ENCODE measurements at places on chromosomes 5 and 9. TPM values are rescaled to one million over a fixed set of nuclear protein-coding genes. Genes with fewer than 3 reads are reported as not detected.

DNA sequence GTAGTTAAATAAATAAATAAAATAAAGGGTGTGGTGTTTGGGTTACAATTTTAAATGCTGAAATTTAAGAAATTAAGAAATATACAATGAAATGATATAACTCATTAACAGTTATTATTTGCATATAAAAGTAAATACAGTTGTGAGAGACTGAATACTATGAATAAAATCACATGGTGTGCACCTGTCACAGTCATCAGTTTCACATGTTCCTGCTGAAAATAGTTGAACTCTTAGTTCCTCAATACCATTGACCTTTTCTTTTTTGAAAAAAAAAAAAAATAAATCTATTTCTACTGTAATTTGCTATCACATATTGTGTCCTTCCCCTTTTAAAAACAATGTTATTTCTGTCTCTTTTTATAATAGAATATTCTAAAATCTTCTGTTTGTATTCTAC, 130.9 kb upstream of the CHD1 start:
- DNase-seq, result no peak

DNA sequence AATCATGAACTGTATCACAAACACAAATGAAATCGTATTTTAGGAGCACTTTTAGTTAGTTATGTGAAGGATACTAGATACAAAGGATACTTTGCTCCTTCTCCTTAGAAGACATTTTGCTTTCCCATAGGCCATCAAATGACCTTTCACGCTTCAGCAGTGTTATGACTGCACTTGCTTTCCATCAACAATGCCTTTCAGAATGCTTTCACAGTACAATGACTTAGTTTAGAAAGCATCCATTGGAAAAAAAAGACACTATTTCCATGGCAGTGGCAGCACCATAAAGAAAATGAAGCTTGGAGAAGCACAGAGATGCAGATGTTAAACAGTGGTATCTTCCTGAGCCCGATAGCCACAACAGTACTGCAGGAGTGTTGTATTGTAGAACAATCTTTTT, 203.9 kb downstream of the PCSK1 start:
- no peak for DNase-seq

GRCh38 chr9:115640887-115641286, 512.7 kb upstream of the PAPPA start:
- DNase-seq, result no peak

DNA sequence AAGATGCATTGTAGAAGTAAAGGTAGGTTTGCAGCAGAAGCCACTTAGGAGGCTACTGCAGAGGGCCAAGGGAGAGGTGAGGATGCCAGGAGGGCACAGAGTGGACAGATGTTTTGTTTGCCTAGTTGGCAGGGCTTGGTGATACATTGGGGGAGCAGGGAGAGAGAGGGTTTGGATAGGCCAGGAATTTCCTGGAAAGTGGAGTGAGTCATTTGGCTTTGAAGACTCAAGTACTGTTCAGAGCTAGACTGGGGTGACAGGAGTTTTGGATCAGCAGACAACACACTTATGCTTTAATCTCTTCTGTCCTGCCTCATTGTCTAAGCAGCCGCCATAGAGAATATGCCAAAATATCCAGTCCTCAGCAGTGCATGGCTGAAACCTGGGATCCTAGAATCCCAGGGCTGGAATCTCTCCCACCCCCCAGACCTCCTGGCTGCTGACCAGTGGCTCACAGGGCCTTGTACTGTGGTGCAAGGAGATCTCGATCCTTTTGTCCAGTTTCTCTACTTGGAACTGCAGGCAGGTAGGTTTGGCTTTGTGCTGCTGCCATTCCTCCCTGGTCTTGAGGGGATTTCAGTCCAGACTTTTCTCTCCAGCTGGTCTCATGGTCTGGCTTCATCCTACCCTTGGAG, 11.0 kb downstream of the TMEM268 start:
- no peak for DNase-seq

- DNase-seq, result no peak
Measured at GRCh38 chr5:134887593-134888159, 13.5 kb downstream of the TXNDC15 start.

GRCh38 chr9:75111019-75111622, 22.8 kb downstream of the OSTF1 start:
- DNase-seq, result no peak

- no peak for DNase-seq
Measured at GRCh38 chr9:35726931-35727330, 5.1 kb downstream of the TLN1 start.

PTGS1 gene
- 16.0 TPM for total RNA-seq

MELK gene
- total RNA-seq, result not detected

DNA sequence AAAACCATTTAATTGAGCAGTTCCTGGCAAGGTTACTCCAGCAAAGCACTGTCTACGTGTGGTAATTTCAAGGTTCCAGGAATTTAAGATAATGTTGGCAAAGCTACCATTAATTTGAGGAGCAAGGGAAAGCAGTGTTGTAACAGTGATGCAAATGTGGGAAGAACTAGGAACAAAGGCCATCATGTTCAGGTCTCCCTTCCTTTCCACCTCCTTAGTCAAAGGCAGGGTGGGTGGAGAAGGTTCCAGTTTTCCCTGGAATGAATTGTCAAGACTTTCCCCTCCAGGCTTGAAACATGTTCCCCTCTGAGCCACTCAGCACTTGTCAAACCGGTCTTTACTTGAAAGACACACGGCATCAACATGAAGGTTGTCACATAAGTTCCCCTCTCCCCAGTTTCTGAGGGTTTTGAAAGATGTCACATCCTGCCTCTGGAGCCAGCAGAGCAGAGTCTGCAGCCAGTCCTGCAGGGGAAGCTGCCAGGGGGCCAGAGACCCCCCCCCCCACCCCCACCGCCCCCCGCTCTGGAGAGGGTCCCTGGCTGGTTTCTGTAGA, 226.0 kb downstream of the GAS1 start:
- DNase-seq, result no peak

DNA sequence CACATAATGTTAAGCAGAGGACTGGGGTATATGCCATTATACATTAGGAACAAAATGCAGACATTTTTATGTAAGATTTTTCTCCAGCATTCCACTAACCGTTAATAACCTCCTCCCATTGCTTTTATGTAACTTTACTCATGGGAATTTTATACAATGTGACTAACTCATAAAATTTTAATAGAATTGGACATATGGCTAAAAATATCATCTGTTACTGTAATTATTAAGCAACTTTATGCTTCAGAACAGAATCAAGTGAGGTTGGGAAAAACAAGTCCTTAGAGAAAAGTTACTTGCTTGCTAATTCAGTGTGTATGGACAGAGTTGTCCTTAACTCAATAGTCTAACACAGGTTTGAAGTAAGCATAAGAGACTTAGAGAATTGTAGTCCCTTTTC, 54.8 kb upstream of the PCSK1 start:
- DNase-seq, result no peak

SLCO6A1 gene
- total RNA-seq, result not detected

- DNase-seq, result no peak
Measured at GRCh38 chr5:52150501-52150900, 637.2 kb upstream of the ITGA1 start.

BTF3 gene
- 424 TPM for total RNA-seq

TMEFF1 gene
- not detected for total RNA-seq

RHOBTB3 gene
- total RNA-seq, result 245 TPM

GRCh38 chr9:36037549-36038122, 923 bp downstream of the RECK start:
- DNase-seq, result no peak

Measured in omental fat pad (tissue), 4 donors.